CD4-positive, CD25-positive, alpha-beta regulatory T cell (primary cell): ENCODE measurements at places on chromosomes 5 and 9.

DNA sequence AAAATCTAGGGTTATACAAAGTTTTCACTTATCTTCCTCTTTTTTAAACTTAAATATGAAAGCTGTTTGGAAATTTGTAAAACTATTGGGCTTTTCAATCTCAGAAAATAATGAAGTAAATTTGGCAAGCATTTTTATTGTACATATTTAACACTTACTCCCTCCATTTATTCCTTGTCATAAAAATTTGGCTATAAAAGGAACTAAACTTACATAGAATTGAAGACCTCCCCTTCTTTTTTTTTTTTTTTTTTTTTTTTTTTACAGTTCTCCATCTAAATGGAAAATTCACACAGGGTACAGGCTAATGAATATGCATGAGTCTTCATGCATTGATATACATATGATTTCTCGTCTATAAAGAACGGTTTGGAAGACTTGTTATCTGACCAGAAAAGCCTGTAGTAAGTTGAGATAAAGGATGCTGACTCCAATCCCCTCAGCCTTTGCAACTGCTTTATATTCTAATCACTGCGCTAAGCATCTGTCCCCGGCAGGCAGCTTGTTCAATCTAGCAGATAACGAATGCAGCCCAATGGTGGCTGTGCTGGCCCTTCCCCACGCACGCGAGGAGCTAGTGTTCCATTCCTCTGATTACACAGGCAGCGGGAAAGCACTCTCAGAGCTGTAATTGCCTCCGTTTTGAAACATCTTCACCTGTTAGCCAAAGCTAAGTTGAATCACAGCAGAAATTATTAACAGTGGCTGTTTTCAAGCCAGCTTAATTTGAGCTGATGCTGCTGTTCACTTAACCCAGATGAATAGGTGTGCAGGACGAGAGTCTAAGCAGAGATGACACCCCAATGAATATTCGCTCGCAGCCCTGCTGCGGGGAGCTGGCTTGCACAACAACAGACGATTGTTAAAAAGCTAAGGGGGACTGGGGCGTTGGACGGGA, 453.8 kb upstream of the ZNF608 start:
- DNase-seq = no peak

GRCh38 chr5:67170767-67171166, 25.8 kb downstream of the CD180 start:
- no peak for DNase-seq

- no peak for DNase-seq
These were observed 584.0 kb downstream of the ACTL7B start for GRCh38 chr9:108271646-108272348.

DNA sequence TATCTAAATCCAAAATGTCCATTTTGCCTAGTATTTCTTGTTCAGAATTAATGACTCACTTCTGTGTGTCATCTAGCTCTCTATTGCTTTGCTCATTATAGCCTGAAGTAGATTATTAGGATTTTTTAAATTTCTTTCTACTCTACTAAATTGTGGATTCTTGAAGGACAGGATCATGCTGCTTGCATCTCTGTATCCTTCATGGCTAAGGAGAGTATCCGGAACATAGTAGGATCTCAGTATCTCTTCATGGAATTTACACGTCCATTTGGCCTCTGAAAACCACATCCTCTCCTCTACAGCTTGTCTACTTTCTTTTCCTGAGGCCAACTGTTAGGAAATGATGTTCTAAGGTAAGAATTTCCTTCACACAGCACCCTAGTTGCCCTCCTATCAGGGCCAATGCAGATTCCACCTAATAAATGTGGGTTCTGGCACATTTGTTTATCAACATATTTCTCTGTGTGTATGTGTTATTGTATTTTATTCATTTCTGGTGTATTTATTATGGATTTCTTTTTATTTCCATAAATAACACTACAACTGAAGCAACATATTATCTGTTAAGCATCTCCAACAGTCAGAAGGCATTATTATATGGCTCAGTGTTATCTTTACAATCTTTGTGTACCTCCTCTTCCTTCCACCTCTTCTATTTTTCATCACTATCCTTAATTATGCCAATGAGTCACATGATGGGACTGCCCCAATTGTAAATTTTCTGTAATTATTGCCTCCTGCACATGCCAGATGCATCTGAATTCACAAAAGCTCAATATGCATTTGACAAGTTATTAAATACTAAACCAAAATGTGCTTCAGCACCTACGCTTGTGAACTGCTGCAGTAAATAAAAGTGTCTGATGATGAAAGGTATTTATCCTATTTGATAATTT, 557.8 kb upstream of the TLE4 start:
- DNase-seq = no peak

DNA sequence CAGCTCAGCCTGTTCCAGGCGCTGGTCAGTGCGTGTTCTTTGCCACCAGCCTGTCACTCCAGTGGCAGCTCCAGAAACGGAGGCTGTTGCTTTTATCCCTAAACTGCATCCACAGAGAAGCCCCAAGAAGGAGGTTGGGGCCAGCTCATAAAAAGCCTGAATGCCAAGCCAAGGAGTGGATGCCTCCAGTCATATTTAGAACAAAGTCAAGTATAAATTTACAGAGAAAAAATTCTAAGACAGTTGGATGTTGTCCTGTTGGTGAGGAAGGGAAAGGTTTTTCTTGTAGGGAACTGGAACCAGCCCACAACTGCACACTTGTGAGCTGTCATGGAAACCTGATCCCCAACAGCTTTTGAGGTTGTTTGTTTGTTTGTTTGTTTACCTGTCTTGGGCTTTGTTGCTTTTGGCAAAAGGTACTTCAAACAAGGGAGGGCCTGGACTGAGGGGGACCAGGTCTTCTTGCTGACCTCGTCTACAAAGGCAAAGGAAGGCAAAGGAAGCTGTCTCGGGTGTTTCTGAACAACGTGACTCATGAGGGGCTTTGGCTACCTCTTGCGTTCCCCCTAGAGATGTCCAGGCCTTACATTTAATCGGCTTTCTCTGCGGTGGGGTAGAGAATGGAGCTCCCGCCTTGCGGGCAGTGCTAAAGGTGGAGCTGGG, 36.7 kb downstream of the OLFML2A start:
- no peak for DNase-seq

DNA sequence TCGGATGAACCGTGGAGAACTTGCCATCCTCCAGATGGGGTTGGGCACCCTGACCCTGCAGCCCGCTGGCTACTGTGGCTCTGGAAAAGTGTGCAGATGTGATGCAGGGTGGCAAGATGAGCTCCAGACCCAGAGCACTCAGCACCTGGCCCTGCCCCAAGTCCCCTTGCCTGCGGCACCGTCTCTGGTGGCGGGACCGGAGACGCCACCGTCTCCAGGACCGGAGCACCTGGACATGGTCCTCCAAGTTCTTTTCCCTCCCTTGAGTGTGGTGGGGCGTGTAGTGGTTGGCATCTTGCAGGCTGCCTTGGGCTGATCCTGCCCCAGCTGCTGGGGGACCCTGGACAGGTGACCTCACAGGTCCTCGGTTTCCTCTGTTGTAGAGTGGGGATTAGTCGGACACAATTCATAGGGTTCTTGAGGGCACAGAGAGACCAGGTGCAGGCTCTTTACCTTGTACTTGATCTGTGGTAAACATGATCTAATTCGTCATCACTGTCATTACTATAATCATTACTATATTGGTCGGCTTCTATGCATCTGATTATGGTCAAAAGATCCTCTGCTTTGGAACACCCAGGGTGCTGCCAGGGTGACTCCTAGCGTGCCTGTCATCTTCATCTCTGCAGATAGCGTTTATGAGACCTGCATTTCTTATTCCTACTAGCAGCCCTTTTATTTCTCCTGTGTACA, 83.5 kb downstream of the COL5A1 start:
- no peak for DNase-seq

- DNase-seq = no peak
These were observed 32.4 kb downstream of the RANBP6 start for GRCh38 chr9:5983042-5983441.

GRCh38 chr5:138139781-138140090, 508 bp upstream of the NME5 start:
- no peak for DNase-seq

GRCh38 chr9:90038763-90039162, 434.0 kb downstream of the GADD45G start:
- no peak for DNase-seq
